ENCODE measurements at places on chromosomes 1 and 21.
A peak's percentile ranks its signal among the peaks of the same experiment; 100 is the strongest.

DNA sequence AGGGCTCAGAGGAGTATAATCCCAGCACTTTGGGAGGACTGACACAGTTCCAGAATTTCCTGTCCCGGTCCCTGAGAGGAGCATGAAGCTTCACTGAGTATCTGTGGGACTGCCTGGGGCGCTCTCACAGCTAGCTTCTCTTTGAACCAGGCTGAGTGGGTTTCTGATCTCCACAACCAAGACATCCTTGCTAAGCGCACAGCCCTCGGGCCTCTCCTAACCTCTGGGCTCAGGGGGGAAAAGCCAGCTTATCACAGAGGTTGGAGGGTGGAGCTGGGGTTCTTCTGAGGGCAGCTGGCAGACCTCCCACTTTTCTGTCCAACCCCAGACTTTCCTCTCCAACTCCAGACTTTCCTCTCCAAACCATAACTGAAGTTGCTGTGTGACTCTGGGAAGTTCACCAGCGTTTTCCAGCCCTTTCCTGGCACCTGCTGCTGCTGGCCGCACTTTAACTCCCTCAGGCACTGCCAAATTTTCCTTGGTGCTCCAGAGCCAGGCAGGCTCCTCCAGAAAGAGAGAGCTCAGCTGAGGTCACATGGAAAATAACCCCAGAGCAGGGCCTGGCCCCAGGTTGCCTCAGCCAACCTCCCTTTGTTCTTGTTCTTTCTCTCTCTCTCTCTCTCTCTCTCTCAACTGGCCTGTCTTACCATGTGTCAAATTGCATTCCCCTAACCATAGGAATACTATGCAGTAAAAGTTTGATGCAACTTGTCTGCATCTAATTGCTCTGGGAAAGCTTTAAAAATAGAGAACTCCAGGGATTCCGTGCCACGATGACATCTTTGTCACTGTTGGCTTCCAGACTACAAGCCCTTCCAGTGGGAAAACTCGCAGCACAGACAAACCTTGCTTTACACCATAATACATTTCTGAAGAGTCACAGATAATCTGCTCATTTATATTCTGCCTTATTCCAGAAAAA, 49.5 kb downstream of the OLFML2B start:
- no peak for DNase-seq

GRCh38 chr1:225426395-225427234, 1.2 kb downstream of the LBR start:
- no peak for DNase-seq

GRCh38 chr1:171267391-171267790, 19.1 kb downstream of the FMO1 start:
- DNase-seq: no peak

- DNase-seq: no peak
Measured at GRCh38 chr1:101437800-101438199, 201.0 kb downstream of the S1PR1 start.

- no peak for DNase-seq
Measured at GRCh38 chr1:5511381-5512097, 480.7 kb downstream of the NPHP4 start.

DNA sequence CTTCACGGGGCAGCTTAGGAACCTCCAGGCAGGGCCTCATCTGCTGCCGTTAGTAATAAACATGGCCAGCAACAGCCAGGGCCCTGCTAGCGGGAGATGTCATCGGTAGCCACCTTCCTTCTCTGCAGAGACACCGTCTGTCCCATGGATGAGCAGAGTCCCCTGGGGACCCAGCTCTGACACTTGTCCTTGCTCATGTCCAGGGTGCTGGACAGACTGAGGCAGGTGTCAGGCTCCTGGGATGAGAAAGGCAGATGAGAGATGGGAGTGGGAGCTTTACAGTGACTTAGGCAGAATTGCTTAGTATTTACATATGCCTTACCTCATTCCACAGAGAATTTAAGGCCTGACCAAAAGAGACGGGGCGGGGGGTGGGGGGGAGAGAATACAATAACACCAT, 25.0 kb downstream of the CAPN2 start:
- no peak for DNase-seq

DNA sequence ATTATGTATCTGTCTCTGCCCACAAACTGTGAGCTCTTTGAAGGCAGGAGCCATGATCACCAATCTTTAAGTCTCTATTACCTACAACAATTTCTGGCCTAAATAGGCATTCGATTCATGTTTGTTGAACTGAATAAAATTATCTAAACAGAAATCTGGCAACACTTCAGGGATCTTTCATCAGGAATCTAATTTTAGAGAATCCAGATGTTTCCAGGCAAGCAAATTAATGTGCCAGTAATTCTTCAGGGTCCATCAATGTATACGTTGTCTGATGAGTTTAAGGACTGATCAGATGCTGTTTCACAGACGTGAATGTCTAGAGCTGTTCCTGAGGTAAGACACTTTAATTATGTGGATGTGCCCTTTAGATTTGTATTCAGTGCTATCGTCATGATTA, 524.4 kb downstream of the PTPRC start:
- DNase-seq: no peak

GRCh38 chr1:246608616-246609376, 42.5 kb downstream of the CNST start:
- peak; percentile 29 for DNase-seq

- no peak for DNase-seq
Measured at GRCh38 chr1:1832820-1833219, 54.5 kb upstream of the NADK start.

GRCh38 chr1:63277195-63278192, 44.9 kb upstream of the FOXD3 start:
- no peak for DNase-seq

DNA sequence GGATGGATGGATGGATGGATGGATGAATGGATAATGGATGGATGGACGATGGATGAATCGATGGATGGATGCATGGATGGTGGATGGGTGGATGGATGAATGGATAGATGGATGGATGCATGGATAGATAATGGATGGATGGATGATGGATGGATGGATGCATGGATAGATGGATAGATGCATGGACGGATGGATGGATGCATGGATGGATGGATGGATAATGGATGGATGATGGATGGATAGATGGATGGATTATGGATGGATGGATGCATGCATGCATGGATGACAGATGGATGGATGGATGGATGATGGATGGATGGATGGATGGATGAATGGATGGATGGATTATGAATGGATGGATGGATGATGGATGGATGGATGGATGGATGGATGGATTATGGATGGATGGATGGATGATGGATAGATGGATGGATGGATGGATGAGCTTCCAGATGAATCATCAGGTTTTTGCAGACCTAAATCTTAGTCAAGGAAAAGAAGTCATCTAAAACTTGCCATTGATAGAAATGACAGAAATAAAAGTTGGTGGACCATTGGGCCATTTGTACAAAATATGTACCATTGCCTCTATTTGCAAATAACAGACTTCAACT, 175.4 kb upstream of the KLHDC7A start:
- no peak for DNase-seq

DNA sequence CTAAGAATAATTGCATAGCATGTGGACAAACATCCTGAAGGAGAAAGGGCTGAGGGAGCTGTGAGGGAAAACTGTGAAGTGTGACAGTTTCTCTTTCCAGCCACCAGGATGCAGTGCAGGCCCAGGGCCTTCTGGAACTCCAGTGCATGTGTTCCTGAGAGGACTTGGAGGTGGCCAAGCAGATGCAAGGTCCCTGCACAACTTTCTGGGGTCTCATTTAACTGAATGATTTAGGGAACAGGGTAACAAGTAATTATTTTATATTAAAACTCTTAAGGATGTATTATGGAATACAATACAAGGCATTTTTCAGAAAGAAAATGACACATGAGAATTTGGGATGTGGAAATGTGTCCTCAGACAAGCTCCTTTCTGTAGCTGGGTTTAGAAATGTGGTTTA, 61.2 kb upstream of the MCOLN3 start:
- DNase-seq: no peak

- no peak for DNase-seq
Measured at GRCh38 chr1:90835661-90836344, 118.7 kb upstream of the BARHL2 start.

DNA sequence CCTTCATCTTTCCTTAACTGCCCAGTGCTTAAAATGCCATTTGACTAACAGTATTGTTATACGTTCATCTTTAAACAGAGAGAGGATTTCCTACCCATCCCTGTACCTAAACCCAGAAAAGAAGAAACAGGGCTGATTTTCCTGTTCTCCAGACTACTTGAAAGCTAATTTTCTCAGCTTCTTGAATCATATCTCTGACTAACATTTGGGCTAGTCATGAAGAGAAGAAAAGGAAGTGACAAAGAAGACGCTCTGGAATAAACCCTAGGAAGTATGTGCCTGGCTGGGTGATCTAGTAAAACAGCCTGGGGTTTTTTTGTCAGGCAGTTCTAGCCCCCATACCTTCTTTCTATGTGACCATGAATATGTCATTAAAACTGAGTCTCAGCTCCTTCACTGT, 44.8 kb upstream of the SGIP1 start:
- DNase-seq: no peak

- DNase-seq: no peak
Measured at GRCh38 chr1:58886611-58887010, 102.8 kb upstream of the JUN start.

GRCh38 chr1:228794810-228795209, 59.5 kb downstream of the RHOU start:
- peak; percentile 20 for DNase-seq

DNA sequence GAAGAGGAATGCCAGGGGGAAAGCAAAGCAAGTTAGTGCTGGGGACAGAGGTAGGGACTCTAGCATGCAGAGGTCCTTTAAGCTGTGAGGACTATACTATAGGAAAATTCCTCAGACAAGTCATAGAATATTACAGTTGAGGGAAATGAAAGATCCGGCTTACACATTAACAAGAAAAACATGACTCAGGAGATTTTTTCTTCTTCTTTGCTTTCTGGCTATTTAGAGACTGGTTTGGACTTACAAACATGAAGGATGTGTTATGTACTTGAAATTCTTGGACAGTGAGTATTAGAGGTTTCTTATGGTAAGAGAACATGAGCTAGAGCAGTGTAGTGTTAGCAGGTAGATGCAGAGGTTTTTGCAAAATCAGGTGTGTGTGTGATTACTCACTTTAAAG, 24.9 kb downstream of the USP25 start:
- DNase-seq: no peak

- DNase-seq: no peak
Measured at GRCh38 chr1:229086091-229086490, 184.8 kb upstream of the RAB4A start.

GRCh38 chr21:38321568-38321967, 64.8 kb downstream of the KCNJ15 start:
- DNase-seq: no peak

- no peak for DNase-seq
Measured at GRCh38 chr1:182169203-182169602, 107.7 kb upstream of the ZNF648 start.

- DNase-seq: no peak
Measured at GRCh38 chr1:117810553-117810952, 118.9 kb downstream of the GDAP2 start.

GRCh38 chr1:109890115-109890953, 20.3 kb upstream of the CSF1 start:
- no peak for DNase-seq

GRCh38 chr1:65316233-65316632, 6.9 kb downstream of the DNAJC6 start:
- DNase-seq: no peak

- no peak for DNase-seq
Measured at GRCh38 chr1:234706199-234706598, 96.2 kb upstream of the IRF2BP2 start.

GRCh38 chr1:35340519-35340918, 72.0 kb downstream of the ZMYM4 start:
- no peak for DNase-seq

- no peak for DNase-seq
Measured at GRCh38 chr1:172206256-172206655, 214.2 kb upstream of the C1orf105 start.

DNA sequence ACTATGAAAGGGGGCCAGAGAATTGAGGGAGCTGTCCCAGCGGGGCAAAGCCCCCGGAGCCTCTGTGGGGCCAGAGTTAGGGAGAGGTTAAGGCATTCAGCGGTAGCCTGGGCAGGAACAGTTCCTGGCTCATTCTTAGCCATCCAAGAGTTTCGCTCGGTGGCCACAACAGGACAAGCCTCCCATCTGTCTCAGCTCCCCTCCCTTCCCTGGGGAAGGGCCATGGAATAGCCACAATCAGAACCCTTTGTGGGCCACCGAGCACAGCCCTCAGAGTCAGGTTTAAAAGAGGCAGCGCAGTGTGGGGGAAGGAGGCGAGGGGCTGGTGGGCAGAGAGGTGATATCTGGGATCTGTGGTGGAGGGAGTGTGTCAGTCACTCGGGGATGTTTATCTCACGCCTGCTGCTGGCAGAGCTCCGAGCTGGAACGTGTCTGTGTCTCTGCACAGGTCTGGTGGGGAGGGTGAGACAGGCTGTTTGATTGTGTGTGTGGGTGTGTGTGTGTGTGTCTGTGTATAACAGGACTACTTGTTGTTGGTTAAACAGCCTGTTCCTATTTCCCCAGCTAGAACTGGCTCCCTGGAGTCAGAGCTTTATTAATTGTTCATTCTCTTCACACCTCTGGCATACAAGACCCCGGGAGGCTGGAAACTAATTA, 49.6 kb upstream of the GOLT1A start:
- DNase-seq: no peak

GRCh38 chr1:10791105-10791951, 5.1 kb downstream of the CASZ1 start:
- DNase-seq: no peak

DNA sequence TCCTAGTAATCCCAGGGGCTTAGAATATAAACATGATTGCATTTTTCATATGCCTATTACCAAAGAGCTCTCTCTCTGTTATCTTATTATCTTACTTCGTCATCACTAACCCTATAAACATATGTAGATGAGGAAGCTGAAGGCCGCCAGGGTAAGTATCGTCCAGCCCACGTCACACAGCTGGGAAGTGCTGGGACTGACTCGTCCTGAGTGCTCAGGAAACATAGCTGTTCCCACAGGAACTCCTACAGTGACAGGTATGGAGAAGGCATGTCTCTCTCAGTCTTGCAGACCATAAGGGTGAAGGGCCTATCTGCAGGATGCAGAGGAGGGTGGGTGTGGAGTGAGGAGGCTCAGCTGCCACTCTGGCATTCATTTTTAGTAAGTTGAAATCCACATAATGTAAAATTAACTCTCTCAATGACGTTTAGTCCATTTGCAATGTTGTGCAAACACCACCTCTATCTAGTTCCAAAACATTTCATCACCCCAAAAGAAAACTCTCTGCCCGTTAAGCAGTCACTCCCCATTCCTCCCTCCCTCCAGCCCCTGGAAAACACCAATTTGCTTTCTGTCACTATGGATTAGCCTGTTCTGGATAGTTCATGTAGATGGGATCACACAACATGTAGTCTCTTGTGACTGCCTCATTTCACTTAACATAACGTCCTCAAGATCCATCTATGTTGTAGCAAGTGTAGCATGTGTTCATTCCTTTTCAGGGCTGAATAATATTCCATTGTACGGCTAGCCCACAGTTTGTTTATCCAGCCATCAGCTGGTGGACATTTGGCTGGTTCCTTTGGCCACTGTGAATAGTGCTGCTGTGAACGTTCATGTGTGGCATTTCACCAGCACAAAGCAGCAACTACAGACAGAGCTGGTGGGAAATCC, 68.3 kb downstream of the TCP10L start:
- no peak for DNase-seq
